ENCODE measurements at places on chromosomes 11 and 22. TPM values are rescaled to one million over a fixed set of nuclear protein-coding genes. Genes with fewer than 3 reads are reported as not detected.

OR8D4 gene
- not detected for total RNA-seq

DNA sequence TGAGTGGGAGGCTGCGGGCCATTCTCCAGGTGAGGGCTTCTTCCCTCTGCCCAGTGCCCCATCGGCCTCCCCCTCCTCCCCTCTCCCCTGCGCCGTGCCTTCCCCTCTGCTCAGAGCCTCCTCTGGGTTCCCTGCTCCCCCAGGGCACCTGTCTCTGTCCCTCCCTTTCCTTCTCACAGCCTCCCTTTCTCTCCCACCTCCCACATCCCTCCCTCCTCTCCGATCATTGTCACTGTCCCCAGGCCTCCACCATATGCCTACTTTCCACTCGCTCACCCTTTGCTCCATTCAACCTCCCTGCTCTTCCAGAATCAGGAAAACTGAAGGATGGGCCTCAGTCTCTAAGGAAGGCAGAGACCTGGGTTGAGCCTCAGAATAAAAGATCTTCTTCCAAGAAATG lies 9.9 kb upstream of the APOBEC3H start:
- no peak overlapping the region for H3K4me3 ChIP-seq
- H3K27me3 ChIP-seq, result no peaks in the 10 kb centered on the region
- H3K27ac ChIP-seq, result peak overlapping the region; percentile 76
- H3K4me1 ChIP-seq, result peaks cover 91% of the 10 kb centered on the region
- DNase-seq, result no peak

DNA sequence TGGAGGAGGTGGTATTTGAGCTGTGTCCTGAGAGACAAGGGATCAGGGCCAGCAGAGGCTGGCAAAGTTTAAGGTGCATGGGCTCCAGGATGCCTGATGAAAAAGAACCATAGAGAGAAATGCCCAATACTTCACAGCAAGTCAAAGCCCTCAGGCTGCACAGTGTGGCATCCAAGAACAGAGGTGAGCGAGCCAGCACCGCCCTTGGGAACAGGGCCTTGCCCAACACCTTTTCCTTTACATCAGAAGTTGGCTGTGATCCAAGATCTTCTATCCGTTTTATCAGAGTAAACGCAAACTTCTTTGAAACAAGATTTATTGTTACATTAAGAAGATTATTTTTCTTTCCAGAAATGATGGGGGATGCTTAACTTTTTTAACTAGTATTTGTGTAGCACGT lies 1.4 kb downstream of the B3GNT6 start:
- no peaks in the 10 kb centered on the region for H3K36me3 ChIP-seq
- H3K4me3 ChIP-seq, result no peak overlapping the region
- peaks cover 8% of the 10 kb centered on the region for H3K4me1 ChIP-seq
- no peak overlapping the region for H3K27ac ChIP-seq
- peaks cover 42% of the 10 kb centered on the region for H3K27me3 ChIP-seq

GRCh38 chr11:43925932-43926505 lies 16.4 kb upstream of the C11orf96 start:
- no peak for DNase-seq
- no peak overlapping the region for H3K27ac ChIP-seq
- no peaks in the 10 kb centered on the region for H3K36me3 ChIP-seq
- no peaks in the 10 kb centered on the region for H3K27me3 ChIP-seq

- H3K4me1 ChIP-seq, result peaks cover 18% of the 10 kb centered on the region
- H3K27ac ChIP-seq, result no peak overlapping the region
- H3K36me3 ChIP-seq, result no peaks in the 10 kb centered on the region
- peak; percentile 76 for DNase-seq
- H3K4me3 ChIP-seq, result no peak overlapping the region
Measured at GRCh38 chr11:11171854-11172253, 181.2 kb downstream of the CSNK2A3 start.
